Dermis blood vessel endothelial cell (primary cell): ENCODE measurements at places on chromosomes 2 and 18. TPM values are rescaled to one million over a fixed set of nuclear protein-coding genes. Genes with fewer than 3 reads are reported as not detected.

HOXD12 gene
- not detected in 2 replicates for total RNA-seq

TTN gene
- total RNA-seq = 1.5 and 1.8 TPM in 2 replicates

FAM161A gene
- 1.0 and 2.0 TPM in 2 replicates for total RNA-seq

FAM110C gene
- total RNA-seq = 0.28 and 0.51 TPM in 2 replicates

KCNJ3 gene
- total RNA-seq = not detected in 2 replicates

PARD3B gene
- 13.3 and 14.3 TPM in 2 replicates for total RNA-seq

MRO gene
- under 0.01 TPM in 1 of 2 replicates, not detected in the other for total RNA-seq

MEP1B gene
- not detected in 2 replicates for total RNA-seq

SCN3A gene
- 6.1 and 12.0 TPM in 2 replicates for total RNA-seq

CHRNG gene
- total RNA-seq = not detected in 2 replicates
